ENCODE measurements at places on chromosomes 3 and 15.

DNA sequence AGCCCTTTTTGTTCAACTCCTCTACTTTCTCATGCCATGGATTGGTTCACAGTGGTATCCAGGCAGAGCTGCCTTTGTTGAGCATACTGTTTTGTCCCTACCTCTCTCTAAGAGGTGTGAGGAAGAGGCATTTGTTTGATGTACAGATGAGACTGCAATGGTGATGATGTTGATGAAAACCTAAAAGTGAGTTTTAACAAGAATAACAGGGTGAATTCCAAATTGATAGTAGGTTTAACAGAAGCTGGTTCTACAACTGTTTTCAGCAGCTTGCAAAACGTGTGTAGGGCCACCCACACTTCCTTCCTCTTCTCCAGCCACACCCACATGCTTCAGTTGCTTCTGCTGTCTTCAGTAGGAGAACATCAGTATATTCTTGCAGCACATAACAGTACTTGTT lies 10.2 kb downstream of the SNRK start:
- DNase-seq, result peak; percentile 11

DNA sequence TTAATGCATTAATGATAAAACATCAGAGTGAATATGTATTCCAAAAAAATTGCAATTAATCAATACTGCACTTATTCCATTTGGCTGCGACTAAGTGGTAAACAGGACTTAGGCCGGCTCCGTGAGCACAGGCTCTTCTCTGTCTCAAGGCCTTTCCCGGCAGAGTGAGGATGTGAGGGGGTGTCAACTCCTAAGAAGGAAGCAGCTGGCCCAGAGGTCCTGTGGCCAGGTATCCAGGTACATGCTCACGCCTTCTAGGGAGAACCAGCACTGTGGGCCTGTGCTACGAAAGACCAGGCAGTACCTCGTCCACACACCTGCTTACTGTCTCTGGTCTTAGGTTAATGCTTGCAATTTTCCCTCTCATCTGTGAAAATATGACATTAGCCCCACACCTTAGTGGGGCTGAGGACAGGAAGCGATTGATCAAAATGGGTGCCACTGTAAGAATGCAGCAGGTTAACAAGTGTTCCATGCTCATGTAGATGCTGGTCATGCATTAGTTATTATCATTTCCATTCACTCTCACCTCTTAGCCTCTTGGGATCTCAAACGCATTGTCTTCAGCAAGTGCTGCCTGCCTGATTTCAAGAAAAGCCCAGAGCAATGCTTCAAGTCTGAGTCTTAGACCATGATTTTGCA lies 175.3 kb downstream of the ABHD5 start:
- no peak for DNase-seq

- DNase-seq, result no peak
Observed at GRCh38 chr3:14803101-14803980, 15.4 kb upstream of the FGD5 start.

GRCh38 chr3:133461291-133461690 lies 61.4 kb downstream of the BFSP2 start:
- DNase-seq, result peak; percentile 54

Measured in tongue (tissue), 3 donors.